Calu3 (cell line): ENCODE measurements at places on chromosomes 13 and 19. TPM values are rescaled to one million over a fixed set of nuclear protein-coding genes. Genes with fewer than 3 reads are reported as not detected.

DNA sequence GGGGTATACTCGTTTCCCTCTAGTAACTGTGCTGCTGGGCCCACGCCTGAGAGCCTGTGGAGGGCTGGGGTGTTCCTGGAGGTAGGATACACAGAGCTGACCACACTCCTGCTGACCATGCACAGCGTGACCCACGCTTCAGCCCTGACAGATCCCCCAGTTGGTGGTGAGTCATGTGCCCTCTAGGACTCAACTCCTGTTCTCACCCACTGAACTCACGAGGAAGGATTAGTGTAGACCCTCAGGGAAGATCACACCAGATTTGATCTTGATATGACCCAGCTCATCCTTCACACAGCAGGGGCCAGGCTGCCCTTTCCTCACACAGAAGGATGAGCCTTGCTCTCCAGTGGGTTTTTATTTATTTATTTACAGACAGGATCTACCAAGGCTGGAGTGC is 13.3 kb upstream of the ACP7 start:
- DNase-seq, result no peak

DNA sequence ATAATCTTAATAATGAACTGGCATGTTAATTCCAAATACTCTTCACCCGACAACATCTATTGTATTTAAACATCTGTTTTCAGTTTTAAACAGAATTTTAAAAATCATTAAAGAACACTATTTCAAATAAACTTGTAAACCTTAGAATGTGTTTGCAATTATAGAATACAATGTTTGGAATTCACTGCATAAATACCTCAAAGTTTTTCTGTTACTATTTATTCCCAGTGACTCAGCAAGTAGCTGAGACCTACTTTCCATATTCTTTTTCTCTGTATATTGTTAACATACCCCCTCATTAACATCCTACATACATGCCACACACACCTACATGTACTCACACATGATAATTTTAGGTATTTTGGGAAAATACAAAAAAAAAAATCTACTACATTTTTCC is 1134.3 kb downstream of the SLITRK1 start:
- DNase-seq, result no peak

- no peak for DNase-seq
Observed at GRCh38 chr19:42697884-42698283, 42.4 kb downstream of the PSG3 start.

DNA sequence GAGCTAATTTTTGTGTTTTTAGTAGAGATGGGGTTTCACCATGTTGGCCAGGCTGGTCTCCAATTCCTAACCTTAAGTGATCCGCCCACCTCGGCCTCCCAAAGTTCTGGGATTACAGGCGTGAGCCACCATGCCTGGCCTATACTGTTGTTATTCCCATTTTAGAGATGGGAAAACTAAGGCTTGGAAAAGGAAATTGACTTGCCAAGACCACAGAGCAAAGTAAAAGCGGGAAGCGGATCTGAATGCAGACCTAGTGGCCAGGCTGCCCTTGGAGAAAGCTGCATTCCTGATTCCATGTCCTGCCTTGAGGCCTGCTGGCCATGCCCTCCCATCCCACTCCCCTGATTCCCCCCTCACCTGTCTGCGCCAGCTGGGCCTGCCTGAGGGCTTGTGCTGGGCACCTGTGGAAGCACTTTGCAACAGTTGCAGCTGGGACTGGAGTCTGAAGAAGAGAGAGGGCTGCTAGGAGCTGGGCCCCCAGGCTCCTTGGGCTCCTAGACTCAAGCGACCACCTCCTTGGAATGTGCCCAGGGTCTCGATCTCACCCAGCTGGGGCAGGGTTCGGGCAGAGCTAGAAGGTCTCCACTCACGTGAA is 5.7 kb downstream of the PALM3 start:
- DNase-seq, result no peak

- no peak for DNase-seq
Observed at GRCh38 chr19:35031072-35031881, 1.0 kb downstream of the SCN1B start.

GRCh38 chr13:27242702-27243101 is 8.7 kb upstream of the RPL21 start:
- no peak for DNase-seq

DNA sequence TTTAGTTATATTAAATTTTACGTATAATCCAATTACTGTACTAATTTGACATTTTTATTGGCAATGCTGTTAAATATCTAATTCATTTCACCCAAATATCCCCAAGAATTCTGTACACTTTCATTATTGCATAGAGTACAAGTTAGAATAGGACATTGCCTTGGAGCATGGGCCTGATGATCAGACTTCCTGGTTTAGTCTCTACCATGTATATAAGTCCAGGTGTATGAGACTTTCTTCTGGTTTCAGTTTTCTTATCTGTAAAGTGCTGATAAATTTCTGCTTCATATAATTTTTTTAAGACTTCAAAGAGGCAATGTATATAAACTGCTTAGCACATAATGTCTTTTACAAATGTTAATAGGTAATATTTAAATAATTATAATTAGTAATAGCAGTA is 179.4 kb downstream of the KLF12 start:
- no peak for DNase-seq

- DNase-seq, result no peak
Observed at GRCh38 chr19:11540645-11541044, 2.0 kb downstream of the CNN1 start.

DNA sequence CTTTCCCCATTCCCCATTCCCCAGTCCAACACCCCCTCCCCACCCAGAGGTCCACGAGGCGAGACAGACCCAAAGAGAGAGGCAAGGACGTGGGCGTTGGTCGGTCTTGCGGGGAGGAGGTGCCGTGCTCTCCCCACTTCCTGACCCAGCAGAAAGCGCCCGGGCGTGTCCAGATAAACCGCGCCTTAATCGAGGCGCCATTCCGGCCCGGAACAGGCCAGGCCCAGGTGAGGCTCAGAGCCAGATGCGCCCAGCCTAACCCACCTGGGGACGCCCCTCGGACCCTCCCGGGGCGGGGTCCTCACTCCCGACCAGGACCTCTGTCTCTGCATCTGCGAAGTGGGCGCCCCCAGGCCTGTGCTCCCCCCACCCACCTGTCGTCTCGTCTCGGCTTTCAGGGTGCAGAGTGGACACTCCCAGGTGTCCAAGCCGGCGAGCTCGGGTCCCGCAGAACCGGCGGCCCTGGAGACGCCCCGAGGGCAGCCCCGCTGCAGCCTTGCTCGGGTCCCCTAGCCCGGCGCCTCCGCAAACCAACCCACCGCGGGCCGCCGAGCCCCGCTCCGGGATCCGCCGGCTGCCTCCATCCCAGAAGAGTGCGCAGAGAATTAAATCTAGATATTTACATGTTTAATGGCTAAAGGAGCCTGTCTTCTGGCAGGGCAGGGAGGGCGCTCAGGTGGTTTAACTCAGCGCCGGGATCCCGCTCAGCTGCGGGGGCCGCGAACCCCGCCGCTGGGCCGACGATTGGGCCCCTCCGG is 5.0 kb upstream of the ONECUT3 start:
- DNase-seq, result no peak

DNA sequence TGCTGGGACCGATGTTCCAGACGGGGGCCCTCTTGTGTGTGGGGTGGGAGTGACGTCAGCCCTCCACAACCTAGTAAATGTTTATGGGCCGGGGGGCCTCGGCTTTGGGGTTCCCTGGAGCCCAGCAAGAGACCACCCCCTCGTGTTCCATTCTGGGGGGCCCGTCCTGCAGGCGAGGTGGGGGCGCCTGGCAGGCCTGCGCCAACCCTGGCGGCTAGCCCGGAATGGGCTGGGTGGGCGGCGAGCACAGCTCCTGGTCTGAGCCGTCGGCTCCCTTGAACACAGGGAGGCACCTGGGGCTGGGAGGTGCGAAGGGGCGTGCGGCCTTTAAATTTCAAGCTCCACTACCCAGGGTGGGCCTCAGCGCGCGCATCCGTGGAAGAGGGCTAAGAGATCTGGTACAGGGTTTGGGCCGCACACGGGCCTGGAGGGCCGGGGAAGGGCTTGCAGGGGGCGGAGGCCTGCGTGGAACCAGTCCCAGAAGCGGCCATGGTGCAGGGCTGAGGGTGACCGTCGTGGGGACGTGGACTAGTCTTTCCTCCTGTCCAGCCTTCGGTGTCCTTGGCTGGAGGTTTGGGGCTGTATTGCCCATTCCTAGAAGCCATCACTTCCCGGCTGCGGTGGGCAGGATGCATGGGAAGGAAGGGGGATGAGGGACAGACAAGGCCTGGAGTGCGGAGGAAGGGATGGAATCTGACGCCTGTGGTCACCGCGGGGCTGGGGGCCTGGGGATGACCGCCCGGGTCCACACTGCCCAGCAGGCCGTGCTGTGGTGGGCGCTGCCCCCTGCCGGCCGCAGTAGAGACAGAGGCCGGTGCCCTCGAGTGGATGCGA is 11.4 kb downstream of the NDUFA11 start:
- peak; percentile 62 for DNase-seq

GRCh38 chr13:76879203-76879882 is 6.9 kb downstream of the KCTD12 start:
- DNase-seq, result no peak

DNA sequence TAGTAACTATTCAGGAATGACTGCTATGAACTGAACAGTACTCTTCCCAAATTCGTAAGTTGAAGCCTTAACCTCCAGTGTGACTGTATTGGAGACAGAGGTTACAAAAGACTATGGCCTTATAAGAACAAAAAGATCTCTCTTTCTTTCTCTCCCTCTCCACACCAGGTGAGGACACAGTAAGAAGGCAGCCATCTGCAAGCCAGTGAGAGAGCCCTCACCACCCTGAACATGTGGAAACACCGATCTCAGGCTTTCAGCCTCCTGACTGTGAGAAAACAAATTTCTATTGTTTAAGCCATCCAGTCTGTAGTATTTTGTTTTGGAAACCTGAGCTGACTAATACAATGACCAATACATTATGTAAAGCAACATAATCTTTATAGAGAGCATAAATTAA is 888.9 kb downstream of the SLITRK1 start:
- no peak for DNase-seq

DNA sequence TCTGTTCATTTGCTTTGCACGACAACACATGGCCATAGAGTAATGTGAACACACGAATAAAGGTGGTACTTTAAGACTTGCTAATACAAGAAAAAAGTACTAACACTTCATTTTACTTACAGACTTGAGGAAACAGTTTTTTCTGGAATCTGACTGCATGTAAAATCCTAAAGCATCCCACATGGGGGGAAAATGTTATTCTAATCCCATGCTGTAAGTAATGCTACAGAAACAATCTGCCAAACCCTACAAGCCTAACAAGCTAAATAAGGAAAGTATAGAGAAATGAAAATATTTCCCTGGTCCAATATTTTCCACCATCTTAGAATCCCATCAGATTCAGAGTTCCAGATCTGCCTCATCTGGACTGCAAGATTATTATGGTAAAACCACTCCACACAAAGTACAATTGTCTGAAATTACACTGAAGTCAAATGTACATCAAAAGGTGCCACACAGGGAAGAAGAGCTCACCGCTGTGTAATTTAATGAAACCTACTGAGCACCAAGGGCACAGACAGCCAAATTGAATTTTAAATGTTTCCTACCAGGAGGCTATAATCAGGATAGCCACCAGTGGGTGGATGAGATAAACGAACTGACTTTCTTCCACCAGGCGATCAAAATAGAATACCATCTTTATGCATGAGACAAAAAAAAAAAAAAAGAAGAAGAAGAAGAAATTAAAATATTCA is 22.0 kb downstream of the LHFPL6 start:
- DNase-seq, result no peak

DNA sequence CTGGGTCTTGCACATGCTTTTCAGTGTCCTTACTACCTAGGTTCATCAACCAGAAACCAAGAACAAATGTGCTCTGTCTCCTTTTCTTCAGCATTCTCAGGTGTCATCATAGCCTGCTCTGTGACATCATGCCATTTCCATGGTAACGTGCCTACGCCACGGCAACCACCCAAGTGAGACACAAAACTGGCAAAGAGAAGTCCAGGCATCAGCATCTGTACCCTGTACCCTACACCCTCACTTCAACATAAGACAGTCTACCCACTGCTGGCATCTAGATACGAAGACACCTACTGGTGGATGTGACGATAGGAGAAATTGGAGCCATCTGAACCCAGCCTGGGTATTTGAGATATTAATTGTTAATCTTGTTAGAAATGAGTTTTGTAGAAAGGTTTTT is 13.3 kb downstream of the ZC3H4 start:
- DNase-seq, result no peak

DNA sequence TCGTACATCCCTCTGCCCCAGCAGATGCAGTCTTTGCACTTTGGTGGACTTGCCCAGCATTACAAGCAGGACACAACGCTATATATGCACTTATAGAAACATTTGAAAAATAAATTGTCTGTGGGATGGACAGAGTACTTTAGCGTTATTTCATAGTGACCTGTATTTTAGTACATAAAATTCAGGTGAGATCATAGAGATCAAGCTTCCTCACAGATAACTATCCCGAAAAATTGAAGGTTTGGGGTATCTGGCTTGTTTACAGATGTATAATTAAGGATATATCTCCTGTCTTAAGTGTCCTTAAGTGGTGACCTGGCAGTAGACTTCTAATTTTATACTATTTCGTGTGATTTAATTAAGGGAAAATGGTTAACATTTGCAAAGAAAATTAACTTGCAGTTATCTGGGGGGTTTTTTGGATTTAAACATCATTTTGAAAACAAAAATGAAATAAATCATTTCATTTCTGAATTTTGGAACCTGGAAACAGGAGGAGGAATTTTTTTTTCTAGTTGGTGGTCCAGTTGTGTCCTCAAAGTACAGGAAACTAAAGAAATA is 977 bp upstream of the MAB21L1 start:
- no peak for DNase-seq

- no peak for DNase-seq
Observed at GRCh38 chr19:1105008-1105872, 1.4 kb downstream of the GPX4 start.

GRCh38 chr13:88601949-88602348 is 930.8 kb downstream of the SLITRK5 start:
- no peak for DNase-seq

DNA sequence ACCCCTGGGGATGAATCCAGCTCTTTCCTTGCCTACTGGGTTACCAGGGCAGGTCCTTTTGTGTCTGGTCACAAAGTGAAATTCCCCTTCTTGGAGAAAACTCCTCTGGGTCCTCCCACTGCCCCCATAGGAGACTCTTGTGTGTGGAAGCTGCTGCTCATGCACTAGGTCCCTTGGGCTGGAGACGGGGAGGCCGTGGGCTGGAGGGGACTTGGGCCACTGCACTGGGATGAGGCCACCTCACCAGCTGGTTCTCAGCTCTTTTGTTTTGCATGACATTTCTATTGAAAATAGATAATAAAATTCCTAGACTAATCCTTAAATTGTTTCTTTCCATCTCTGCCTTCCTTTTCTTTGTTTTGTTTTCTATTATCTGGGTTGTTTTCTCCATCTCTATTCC is 62.4 kb downstream of the TEX29 start:
- DNase-seq, result no peak

Gene ZNF230
- 6.0 and 7.8 TPM in 2 replicates for total RNA-seq

Gene FAM216B
- not detected in 2 replicates for total RNA-seq

Gene FBXO27
- 9.6 and 14.6 TPM in 2 replicates for total RNA-seq

Gene PDX1
- 1.2 and 1.8 TPM in 2 replicates for total RNA-seq

Gene ZNF560
- total RNA-seq, result not detected in 2 replicates

Gene GJB2
- total RNA-seq, result 3.9 and 4.6 TPM in 2 replicates

Gene ONECUT3
- total RNA-seq, result 20.0 and 25.7 TPM in 2 replicates

Gene FFAR3
- not detected in 2 replicates for total RNA-seq

Gene MAP4K1
- 1.2 TPM in 1 of 2 replicates, not detected in the other for total RNA-seq
